ENCODE measurements at places on chromosomes 12 and 14. TPM values are rescaled to one million over a fixed set of nuclear protein-coding genes. Genes with fewer than 3 reads are reported as not detected.

Gene FAM186B
- 0.77 TPM for total RNA-seq

Gene MAP4K5
- 74.6 TPM for total RNA-seq

Gene KRT2
- 0.66 TPM for total RNA-seq

Gene CACNA1C
- total RNA-seq = 0.08 TPM

Gene CLEC14A
- not detected for total RNA-seq

Gene CCDC38
- total RNA-seq = 1.2 TPM
